ENCODE measurements at places on chromosomes 11 and 22.

DNA sequence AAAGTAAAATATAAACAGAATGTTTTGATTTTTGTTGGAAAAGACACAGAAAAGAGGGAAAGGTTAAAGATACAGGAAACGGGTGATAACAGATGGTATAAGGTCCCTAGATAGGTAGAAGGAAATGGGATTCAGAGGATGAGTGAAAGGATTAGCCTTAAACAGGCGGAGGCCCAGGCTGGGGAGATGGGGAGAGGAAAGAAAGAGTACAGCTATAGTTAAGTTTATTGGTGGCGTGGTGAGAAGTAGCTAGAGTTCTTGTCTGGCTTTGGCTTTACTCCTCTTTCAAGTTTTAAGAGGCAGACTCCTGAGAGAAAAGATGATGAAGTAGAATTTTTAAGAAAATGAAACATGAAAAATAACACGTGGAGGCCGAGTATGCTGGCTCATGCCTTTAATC is 13.7 kb downstream of the ZBTB44 start:
- DNase-seq: no peak

DNA sequence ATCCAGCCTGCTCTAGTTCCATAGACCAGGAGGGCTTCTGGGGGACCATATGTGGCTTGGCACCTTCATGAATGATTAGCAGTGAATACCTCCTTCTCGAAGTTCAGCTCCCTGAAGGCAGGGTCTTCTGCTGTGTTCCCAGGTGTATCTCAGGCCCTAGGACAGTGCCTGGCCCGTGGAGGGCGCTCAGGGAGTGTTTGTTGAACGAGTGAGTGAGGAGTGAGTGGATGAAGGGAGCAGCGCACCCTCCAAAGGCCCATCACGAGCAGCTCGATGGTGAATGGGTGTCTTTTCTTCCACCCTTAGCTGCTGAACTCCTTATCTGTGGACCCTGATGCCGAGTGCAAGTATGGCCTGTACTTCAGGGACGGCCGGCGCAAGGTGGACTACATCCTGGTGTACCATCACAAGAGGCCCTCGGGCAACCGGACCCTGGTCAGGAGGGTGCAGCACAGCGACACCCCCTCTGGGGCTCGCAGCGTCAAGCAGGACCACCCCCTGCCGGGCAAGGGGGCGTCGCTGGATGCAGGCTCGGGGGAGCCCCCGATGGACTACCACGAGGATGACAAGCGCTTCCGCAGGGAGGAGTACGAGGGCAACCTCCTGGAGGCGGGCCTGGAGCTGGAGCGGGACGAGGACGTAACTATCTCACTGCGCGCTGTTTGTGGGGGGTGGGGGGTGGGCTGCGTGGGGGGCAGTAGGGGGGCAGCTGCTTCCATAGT is 9.5 kb downstream of the ANO1 start:
- DNase-seq: peak; percentile 84

DNA sequence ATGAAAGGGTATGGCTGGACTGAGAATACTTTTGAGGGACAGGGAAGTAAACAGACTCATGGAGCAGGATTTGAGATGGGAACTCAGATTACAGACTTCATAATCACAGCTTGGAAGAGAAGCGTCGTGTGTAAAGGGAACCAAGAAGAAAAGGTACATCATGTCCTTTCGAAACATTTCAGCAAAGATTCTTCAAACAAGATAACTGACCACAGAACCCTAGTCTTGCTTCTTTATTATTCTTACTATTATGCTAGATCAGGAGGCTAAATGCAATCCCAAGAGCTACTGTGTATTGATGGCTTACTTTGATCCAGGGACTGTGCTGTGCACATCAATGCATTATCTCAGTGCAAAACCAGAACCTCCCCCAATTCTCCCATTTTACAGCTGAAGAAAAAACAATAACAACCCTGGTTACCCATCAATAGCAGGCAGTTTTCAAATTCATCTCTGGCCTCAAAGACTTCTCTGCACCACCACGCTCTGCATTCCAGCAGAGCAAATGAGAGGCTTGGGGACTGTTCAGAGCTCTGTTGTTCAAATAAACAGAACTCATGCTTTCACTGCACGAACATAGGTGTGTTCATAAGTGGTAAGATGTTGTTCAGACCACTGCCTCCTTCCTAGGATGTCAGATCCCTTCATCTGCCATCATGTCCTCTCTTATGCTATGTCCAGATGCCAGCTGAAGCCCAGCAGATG is 104.8 kb upstream of the NAV2 start:
- DNase-seq: no peak

DNA sequence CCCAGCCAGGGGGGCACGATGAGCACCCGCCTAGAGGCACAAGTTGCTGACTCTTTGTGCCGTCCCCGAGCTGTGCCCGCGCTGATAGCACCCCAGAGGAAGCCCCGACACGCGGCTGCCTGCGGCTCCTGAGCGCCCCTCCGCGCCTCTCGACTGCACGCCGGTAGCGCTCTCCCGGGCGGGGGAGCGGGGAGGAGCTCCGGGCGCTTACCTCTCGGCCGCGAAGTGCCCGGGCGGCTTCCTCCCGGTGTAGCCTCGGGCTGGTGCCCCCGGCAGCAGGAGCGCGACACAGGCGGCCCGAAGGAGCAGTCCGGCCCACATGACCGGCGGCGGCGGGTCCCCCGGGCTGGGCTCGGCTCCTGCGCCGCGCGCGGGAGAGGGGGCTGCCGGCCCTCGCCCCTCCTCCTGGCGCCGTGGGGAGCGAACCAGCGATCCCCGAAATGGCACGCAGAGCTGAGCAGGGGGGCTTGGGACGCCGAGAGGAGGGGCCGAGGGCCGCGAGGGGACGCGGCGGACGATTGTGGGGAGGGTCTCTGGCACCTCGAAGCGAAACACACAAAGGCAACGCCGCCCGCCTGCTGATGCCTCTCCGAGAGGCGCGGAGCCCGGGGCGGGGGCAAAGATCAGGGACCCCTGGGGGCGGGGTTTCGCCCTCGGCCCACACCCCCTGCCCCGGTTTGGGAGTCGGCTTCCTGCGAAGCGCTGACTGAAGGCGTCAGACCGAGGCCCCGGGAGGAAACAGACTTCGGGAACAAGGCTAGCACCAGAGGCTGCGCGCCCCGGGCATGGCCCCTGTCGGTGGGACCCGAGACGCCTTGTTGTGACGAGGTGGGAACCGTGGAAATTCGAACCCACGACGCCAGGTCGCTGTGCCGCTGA is at the start of gene VWCE:
Gene VWCE, minus strand, starts transcription at position 600 of the 879 bp plus-strand sequence. Its CDS starts 279 bp downstream, at position 321.
- peak; percentile 91 for DNase-seq

DNA sequence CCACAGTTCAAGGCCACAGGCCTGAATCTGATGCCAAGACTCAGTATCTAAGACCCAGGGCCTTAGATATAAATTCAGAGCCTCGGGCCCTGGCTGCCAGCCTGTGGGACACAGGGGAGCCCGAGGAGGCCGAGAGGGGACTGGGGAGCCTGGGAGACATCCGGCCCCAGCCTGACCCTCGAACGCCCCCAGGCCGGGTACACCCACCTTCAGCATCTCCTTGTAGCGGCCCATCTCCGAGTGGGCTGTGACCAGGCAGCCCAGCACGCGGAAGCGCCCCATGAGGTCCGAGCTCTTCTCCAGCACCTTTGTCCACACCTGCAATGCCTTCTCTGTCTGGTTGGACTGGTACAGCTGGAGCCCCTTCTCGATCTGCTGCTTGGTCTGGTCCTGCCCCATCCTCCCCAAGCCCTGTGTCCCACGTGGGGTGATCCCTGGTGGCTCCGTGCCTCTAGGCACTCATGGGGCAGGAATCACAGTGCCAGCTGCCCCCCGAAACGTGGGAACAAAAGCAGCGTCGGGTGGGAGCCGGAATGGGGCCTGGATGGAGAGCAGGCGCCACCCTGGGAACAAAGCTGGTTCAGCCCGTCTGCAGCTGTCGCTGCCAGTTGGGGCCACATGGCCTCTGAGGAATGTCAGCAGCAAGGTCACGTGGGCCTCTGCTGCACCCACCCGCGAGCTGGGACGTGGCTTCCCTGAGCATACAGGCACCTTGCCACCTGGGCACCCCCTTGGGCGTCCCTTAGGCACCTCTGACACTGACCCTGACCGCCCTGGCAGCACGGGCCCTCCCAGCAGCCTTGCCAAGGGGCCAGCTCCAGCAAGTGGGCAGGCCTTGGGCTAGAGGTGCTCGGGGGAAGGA is at the start of gene RAPSN:
Gene RAPSN, minus strand, starts transcription at position 571 of the 862 bp plus-strand sequence. Its CDS starts 172 bp downstream, at position 399.
- no peak for DNase-seq

GRCh38 chr11:72653649-72654048 is 20.6 kb downstream of the PDE2A start:
- DNase-seq: no peak

DNA sequence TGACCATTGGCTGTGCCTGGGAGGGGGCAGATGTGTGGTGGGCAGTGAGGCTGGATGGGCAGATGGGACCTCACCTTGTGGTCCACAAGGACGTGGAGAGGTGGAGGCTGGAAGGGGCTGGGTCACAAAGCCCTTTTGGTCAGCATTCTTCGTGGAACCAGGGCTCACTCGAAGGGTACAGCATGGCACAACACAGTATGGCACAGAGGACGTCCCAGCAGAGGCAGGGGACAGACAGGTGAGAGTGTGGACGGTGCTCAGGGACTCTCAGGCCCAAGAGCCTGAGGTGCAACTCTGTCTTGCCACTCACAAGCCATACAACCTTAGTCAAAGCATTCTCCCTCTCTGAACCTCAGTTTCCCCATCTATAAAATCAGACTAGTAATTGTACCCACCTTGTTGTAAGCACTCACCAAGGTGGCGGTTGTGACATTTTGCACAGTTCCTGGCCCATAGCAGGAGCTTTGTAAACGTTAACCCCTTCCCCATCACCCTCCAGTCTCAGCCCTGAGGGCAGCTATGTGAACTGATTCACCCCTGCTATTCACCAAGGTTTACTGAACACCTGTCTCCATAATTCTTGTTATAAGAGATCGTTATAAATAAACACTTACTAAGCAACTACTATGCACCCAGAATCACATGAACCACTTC is 11.6 kb upstream of the TSKU start:
- DNase-seq: no peak

DNA sequence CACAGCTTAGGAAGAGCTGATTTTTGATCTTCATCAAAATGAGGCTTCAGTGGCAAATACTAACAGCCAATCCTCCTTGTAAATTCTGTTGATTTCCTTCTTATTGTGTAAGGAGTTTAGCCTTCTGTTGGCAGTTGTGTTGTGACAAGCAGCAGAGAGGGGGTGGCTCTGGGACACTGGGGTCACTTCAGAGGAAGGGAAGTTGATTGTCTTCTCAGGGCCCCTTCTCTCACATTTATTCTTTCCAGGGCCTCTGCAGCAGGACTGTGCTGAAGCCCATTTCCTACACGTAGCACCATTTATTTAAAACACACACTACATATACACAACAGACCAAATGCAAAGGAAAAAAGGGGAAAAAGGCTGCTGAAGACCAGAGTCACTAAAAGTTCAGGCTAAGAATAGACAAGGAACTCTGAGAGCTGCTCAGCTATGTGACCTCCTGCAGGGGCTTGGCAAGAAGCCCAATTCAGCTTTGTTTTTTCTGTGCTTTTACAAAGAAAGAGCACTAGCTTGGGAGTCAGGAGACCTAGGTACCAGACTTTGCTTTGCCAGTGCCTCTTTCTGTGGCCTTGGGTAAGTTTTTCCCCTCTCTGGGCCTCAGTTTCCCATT is 28.3 kb upstream of the UPB1 start:
- peak; percentile 59 for DNase-seq

DNA sequence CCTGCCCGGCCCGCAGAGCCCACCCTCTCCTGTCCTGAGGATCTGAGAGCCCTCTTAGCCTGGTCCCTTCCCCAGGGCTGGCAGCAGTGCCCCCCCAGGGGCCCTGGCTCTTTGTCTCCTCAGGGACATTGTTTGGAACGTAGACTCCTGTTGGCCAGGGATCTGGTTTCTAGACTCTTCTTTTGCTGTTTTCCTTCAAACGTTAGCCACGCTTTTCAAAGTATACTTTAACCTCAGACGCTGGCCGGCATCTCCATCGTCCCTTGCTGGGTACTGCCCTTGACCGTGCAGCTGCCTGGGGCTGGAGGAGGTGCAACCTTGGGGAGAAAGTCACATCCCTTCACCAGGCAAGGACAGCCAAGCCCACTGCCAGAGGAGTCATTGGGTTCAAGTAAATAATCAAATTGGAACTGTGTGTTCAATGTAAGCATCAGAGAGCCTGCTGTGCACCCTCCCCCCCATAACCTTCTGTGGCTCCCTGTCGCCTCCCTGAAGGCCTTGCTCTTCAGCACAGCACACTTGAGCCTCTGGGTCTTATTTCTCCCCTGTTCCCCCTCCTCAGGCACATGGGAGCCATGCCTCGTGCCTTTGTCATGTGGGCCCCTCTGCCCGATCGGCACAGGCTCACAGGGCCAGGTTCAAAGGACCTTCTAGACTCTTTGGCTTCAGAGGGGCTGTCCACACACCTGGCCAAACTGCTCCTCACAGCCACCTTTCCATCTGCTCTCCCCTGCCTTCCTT is 21.8 kb upstream of the WNT7B start:
- no peak for DNase-seq

DNA sequence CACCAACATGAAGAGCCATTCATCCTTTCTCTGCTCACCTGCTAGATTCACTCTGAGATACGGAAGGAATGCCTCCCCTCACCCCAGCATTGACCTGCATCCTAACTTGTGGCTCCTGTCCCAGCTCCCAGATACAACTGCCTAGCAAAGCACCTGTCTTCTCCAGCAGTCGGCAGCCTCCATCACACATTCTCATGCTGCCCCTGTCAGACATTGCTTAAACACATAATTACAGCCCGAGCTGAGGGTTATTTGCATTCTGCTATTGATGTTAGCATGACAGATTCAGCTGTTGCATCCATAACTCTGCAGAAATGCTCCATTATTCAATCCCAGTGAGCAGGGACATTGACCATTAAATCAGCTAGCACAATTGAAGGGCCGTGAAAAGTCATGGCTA is 184.4 kb upstream of the NARS2 start:
- DNase-seq: no peak

DNA sequence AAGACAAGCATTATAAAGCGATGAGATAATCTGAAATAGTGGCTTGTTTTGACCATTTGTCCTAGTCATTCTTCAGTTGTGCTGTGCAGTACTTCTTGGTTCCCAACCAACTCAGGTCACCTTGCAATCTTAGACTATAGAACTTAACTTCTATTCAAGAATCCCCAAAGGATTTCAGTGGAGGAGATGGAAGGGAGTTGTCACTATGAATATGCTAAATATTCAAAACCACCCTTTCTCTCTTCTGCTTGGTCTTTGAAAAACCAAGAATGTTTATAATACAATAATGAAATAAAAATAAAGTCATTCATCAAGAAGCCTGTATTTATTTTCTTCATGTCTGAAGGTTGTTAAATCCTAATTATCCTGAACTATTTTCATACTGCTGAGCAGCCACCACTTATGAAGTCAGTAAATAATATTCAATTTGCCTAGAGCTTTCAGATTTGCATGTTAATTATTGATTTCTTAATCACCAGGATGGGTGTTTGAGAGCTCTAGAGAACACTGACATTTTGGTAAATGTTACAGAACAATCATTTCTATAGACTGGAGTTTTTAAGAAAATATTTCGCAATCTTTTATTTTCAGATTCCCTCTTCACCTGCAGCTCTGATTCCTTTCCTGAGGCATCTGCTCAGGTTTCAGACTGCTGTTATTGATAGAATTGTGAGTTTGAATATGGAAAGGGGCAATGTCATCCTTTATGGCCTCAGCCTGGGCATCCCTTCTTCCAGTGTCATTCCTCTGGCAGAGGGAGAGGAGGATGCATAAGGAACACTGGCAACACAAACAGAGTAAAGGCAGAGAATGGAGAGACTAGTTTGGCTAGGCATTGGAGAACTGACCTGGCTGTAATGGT is 91.5 kb upstream of the USP47 start:
- no peak for DNase-seq

GRCh38 chr11:71914617-71915189 is 13.7 kb downstream of the XNDC1N start:
- DNase-seq: no peak
